Keratinocyte (primary cell): ENCODE measurements at places on chromosomes 3 and 15.

- H3K27ac ChIP-seq: no peak overlapping the region
- DNase-seq: no peak
- peaks cover 3% of the 10 kb centered on the region for H3K27me3 ChIP-seq
- H3K4me1 ChIP-seq: no peaks in the 10 kb centered on the region
- H3K36me3 ChIP-seq: no peaks in the 10 kb centered on the region
- H3K4me3 ChIP-seq: no peak overlapping the region
Observed at GRCh38 chr3:43201581-43201980, 84.8 kb upstream of the SNRK start.

DNA sequence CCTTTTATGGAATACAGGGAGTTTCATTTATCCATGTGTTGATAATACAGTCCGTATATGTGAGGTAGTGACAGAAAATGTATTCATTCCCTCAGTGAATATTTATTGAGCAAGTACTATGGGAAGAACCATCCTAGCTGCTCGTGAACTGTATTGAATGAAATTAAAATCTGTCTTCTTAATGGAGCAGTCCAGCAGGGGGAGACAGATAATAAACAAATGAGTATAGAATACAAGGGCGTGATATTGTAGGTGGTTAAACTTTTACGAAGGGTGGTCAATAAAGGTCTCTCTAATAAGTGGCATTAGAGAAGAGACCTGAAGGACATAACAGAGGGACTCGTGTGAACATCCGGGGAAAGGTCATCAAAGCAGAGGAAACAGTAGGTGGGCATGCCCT is 62.7 kb upstream of the OSTN start:
- H3K36me3 ChIP-seq: no peaks in the 10 kb centered on the region
- no peak for DNase-seq
- H3K27ac ChIP-seq: no peak overlapping the region
- no peak overlapping the region for H3K4me3 ChIP-seq
- H3K27me3 ChIP-seq: no peaks in the 10 kb centered on the region

- H3K4me3 ChIP-seq: no peak overlapping the region
- no peaks in the 10 kb centered on the region for H3K4me1 ChIP-seq
- H3K27ac ChIP-seq: no peak overlapping the region
- no peaks in the 10 kb centered on the region for H3K36me3 ChIP-seq
- no peaks in the 10 kb centered on the region for H3K27me3 ChIP-seq
Observed at GRCh38 chr15:76772776-76773175, 132.4 kb downstream of the SCAPER start.

DNA sequence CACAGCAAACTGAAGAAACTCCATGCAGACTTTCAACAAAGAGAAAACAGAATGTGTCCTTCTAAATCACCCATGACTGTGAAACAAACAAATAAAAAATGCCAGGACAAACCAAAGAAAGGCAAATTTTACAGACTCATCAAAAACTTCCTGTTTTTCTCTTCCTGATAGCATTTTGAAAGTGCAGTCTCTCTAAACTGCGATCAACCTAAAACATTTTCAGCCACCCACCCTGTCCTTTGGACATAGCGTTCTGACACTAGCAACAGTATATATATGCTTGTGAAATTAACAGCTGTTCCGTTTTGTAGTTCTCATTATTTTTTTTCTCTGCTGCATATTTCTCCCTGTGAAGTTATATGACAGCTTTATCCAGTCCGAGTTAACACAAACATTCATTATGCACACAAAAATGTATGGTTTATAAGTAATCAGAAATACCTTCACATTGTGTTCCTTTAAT is 151.7 kb downstream of the FBN1 start:
- H3K36me3 ChIP-seq: no peaks in the 10 kb centered on the region
- no peaks in the 10 kb centered on the region for H3K27me3 ChIP-seq
- no peak overlapping the region for H3K27ac ChIP-seq
- no peak overlapping the region for H3K4me3 ChIP-seq
- DNase-seq: no peak
- H3K4me1 ChIP-seq: peaks cover 5% of the 10 kb centered on the region

GRCh38 chr15:82132742-82133141 is 86.9 kb upstream of the MEX3B start:
- no peak overlapping the region for H3K4me3 ChIP-seq
- peak overlapping the region; percentile 57 for H3K27ac ChIP-seq
- DNase-seq: peak; percentile 5
- H3K36me3 ChIP-seq: no peaks in the 10 kb centered on the region
- H3K27me3 ChIP-seq: no peaks in the 10 kb centered on the region

DNA sequence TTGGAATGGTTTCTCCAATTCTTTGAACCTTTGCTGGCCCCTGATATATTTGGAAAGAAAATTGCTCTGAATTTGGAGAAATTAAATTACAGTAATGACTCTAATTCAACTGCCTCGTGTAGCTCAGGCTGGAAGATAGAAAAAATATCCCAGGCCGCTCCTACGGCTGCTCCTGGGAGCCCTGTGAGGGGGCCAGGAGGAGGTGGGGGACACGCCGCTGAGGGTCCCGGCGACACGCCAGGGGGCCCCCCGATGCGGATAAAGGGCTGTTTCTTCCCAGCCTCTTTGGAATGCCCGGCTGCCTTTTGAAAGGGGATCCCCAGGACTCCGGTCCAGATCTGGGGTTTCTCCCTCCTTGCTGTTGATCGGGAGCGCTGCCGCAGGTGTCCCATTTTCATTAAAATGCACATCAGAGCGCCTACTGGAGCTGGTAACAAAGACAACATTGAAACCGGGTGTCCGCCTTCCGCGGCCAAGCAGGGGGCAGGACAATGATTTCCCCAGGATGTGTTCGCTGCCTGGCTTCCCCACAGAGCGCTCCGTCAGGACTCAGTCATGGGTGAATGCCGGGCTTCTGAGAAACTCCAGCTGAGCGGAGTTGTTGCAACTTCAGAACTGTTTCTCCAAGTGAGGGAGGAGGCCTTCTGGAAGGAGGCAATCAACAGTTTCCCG is 200.1 kb upstream of the KBTBD8 start:
- no peaks in the 10 kb centered on the region for H3K27me3 ChIP-seq
- no peak for DNase-seq
- H3K27ac ChIP-seq: no peak overlapping the region
- no peaks in the 10 kb centered on the region for H3K36me3 ChIP-seq

DNA sequence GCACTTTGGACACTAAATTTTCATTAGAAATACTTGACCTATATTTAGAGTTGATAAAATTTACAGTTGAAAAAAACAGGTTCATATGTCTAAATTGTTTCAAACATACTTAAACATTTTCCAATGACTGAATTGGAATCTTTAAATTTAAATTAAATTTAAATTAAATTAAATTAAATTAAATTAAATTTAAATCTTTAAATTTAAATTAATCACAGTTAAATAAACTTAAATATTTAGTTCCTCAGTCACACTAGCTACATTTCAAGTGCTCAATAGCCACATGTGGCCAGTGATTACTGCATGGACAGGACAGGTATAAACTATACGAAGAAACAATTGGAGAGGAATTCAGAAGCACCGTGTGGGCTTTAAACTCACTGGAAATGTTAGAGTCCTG is 16.8 kb downstream of the LRRC3B start:
- H3K4me3 ChIP-seq: no peak overlapping the region
- no peaks in the 10 kb centered on the region for H3K27me3 ChIP-seq
- DNase-seq: no peak
- H3K36me3 ChIP-seq: no peaks in the 10 kb centered on the region

- no peaks in the 10 kb centered on the region for H3K36me3 ChIP-seq
- H3K27me3 ChIP-seq: no peaks in the 10 kb centered on the region
Observed at GRCh38 chr15:88894348-88894818, 961 bp downstream of the HAPLN3 start.

- H3K4me3 ChIP-seq: peak overlapping the region; percentile 62
- peak; percentile 80 for DNase-seq
- no peaks in the 10 kb centered on the region for H3K27me3 ChIP-seq
- peaks cover 39% of the 10 kb centered on the region for H3K4me1 ChIP-seq
- H3K36me3 ChIP-seq: no peaks in the 10 kb centered on the region
Observed at GRCh38 chr3:150599611-150600297, 3.4 kb upstream of the SELENOT start.

- no peaks in the 10 kb centered on the region for H3K27me3 ChIP-seq
- H3K4me1 ChIP-seq: peaks cover 13% of the 10 kb centered on the region
- DNase-seq: no peak
- H3K27ac ChIP-seq: peak overlapping the region; percentile 93
Observed at GRCh38 chr15:49620199-49620598, 419 bp downstream of the FAM227B start.

- H3K36me3 ChIP-seq: no peaks in the 10 kb centered on the region
- no peaks in the 10 kb centered on the region for H3K27me3 ChIP-seq
- H3K4me1 ChIP-seq: peaks cover 14% of the 10 kb centered on the region
- H3K4me3 ChIP-seq: no peak overlapping the region
- H3K27ac ChIP-seq: no peak overlapping the region
Observed at GRCh38 chr3:108136561-108137459, 46.0 kb upstream of the CD47 start.

DNA sequence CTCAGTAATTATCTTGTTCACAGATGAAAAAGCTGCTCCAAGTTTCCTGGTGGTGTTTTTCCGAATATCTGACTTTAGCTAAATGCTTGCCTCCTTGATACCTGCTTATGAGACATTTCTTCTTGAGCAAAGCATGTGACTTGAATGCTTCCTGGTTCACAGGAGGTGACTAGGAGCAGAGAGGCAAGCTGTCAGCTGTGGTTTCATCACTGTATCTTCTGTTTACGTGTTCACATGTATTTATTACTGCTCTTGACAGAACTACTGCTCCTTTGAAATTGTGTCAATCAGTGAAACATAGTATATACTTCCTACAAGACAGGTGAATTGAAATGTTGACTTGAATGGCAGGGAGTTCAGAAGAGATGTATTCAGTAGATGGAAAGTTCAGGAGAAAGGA is 8.9 kb upstream of the SPPL2A start:
- no peak overlapping the region for H3K27ac ChIP-seq
- DNase-seq: no peak
- H3K36me3 ChIP-seq: no peaks in the 10 kb centered on the region
- no peaks in the 10 kb centered on the region for H3K27me3 ChIP-seq
- H3K4me1 ChIP-seq: no peaks in the 10 kb centered on the region
- no peak overlapping the region for H3K4me3 ChIP-seq
